ENCODE measurements at places on chromosomes 16 and 17.

DNA sequence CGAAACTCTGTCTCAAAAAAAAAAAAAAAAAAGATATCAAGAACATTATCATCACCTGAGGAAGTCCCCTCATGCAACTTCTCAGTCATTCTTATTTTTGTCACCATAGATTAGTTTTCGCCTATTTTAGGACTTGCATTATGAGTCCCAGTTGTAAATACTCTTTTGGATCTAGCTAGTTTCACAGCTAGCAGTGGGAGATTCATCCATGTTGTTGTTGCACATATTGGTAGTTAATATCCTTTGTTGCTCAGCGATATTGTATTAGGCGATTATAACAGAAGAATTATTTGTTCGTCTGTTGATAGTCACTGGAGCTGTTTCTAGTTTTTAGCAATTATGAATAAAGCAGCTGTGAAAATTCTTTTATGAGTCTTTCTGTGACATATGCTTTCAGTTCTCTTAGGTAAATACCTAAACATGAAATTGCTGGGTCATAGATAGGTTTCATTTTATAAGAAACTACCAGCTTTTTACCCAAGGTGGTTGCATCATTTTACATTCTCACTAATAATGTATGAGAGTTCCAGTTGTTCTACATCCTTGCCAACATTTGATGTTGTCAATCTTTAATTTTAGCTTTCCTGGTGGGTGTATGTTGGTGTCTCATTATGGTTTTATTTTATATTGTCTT is 40.7 kb upstream of the MAP3K14 start:
- DNase-seq, result no peak

- no peak for DNase-seq
These were observed 29.3 kb upstream of the RCVRN start for GRCh38 chr17:9934331-9934730.

DNA sequence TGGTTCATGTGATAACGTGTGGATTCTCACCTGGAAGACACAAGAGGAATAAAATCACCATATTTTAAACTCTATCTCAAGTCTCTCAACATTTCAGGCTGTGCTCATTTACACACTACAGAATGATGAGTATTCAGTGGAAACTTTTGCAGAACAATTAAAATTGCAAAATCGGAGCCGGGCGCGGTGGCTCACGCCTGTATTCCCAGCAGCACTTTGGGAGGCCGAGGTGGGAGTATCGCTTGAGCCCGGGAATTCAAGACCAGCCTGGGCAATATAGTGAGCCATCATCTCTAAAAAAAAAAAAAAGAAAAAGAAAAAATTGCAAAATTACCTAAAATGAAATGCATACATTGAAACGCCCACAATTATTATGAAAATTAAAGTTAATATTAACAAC is 825.9 kb downstream of the KCNJ18 start:
- DNase-seq, result no peak

DNA sequence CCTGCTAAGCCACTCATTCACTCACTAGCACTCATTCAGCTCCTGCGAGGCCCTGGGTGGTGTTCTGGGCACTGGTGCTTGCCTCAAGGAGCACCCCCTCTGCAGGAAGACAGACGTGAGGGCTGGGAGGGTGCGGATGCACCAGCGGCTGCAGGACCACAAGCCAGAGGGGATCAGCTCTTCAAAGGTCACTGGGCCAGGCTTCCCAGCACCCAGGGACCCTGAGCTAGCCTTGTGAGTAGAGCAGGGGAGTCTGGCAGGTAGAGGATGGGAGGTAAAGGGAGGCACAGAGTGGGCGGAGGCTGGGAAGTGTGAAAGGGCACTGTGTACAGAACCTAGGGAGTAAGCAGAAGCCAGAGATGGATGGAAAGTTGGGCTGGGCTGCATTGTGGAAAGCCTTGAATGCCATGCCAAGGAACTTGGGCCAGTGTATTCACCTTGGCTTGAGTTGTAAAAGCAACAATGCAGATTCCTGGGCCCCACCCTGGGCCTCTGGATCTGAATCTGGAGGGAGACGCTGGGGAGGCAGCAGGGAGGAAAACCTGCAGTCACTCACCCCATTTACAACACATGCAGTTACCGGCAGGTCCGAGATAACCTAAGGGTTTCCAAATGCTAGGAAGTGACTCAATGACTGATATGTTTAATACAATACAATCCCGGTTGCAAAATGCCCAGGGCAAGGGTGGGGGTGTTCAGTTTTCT is 1.7 kb downstream of the IL4R start:
- peak; percentile 36 for DNase-seq

- DNase-seq, result no peak
These were observed 143.7 kb upstream of the GNAO1 start for GRCh38 chr16:56047307-56048234.

Measured in stimulated activated CD8-positive, alpha-beta memory T cell treated with anti-CD3 and anti-CD28 coated beads, Interleukin-15, amount 100 ng/mL, for 48 hours (primary cell).